HCT116 (cell line): ENCODE measurements at places on chromosomes 6 and 20. TPM values are rescaled to one million over a fixed set of nuclear protein-coding genes. Genes with fewer than 3 reads are reported as not detected.
A peak's percentile ranks its signal among the peaks of the same experiment; 100 is the strongest.

DNA sequence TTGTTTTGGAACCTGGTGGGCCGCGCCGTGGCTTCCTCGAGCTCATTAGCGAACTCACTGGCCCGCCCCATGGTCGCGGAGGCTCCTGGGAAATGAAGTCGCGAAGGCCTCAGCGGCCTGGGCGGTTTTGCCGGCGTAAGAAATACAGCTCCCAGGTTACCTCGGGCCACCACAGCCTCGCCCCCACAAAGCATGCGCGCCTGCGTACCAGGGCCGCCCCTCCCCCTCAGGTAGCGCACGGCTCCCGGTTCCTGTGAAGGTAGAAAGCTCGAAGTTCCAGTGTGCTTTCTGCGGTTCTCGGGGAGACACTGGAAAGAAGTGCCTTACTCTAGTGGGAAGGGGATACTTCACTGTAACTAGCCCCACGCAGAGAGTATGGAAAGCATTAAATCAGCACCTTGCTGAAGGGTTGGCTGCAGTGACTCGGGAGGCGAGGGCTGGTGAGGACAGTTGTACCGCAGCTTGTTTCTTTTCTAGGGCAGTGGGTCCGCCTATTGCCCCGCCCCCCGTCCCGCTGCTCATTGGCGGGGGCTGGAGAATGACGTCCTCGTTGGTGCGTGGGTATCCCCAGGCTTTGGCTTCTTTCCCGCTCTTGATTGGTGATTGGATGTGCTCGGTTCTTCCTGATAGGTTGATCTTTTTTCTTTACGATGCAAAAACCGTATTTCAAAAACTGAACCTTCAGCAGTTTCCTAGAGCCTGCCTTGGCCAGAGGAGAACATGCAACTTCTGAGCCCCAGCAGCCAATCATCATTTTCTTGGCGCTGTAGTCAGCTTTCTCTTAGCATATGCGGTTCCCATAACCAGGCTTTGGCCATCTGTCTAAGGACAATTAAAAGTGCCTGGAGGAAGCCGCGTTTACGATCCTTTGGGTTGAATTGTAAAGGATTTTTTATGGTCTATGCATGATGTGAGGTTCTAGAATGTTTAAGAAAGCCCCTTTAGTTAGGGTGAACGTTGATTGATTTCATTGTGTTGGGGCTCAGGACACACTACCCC, at the start of gene CDK19:
Gene CDK19, minus strand, starts transcription at position 59 of the 999 bp plus-strand sequence. CDS start 333 bp downstream, outside the sequence.
- peak within 1 kb of the TSS; percentile 88 for H3K4me3 ChIP-seq
- H3K27ac ChIP-seq, result peak within 1 kb of the TSS; percentile 78
- peak; percentile 97 for DNase-seq
- no peaks in the 10 kb centered on the region for H3K36me3 ChIP-seq
- peaks cover 12% of the 10 kb centered on the region; the same call in 1 of the 2 replicates for H3K4me1 ChIP-seq

- H3K4me3 ChIP-seq, result no peak overlapping the region
- no peak overlapping the region for H3K27ac ChIP-seq
- H3K36me3 ChIP-seq, result no peaks in the 10 kb centered on the region
- no peak for DNase-seq
These were observed 1.7 kb upstream of the WFDC2 start for GRCh38 chr20:45467861-45468260.

DNA sequence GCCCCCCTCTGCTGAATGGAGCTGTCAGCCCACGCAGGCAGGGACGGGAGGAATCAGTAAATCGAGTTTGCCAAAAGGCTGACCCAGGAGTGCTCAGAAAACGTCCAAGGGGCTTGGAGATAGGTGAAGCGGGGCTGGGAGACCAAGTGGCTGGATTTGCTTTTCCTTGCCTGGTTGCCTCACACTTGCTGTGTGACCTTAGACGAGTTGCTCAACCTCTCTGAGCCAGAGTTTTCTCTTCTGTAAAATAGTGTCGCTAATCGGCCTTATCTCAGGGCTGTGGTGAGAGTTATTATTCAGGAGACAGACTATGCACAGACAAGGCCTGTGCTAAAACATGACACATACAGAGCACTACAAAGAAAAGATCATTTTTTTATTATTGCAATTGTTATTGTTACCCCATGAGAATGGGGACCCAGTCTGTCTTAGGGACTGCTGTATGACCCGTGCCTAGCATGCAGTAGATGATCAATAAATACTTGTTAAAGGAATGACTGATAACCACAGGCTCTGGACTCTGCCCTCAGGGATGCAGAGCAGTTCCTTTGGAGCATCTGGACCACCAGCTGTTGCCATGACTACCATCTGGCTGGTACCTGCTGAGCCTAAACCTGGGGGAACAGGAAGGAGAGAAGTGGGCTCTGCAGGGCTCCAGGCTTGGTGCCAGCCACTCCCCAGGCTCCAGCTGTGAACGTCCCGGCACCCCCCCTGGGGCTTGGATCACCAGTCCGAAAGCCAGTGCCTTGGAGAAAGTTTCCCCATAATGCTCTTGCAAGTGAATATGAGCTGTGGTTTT, 901 bp downstream of the KCNK15 start:
- no peak overlapping the region for H3K4me3 ChIP-seq
- DNase-seq, result no peak
- H3K27me3 ChIP-seq, result no peaks in the 10 kb centered on the region
- H3K4me1 ChIP-seq, result peaks cover 12% of the 10 kb centered on the region
- H3K36me3 ChIP-seq, result no peaks in the 10 kb centered on the region

- no peak overlapping the region for H3K27ac ChIP-seq
- DNase-seq, result no peak
- H3K36me3 ChIP-seq, result no peaks in the 10 kb centered on the region
- no peaks in the 10 kb centered on the region for H3K27me3 ChIP-seq
These were observed 383.2 kb downstream of the SAMD5 start for GRCh38 chr6:147891671-147892070.

GRCh38 chr6:27209659-27210269, 37.7 kb upstream of the PRSS16 start:
- H3K27ac ChIP-seq, result no peak overlapping the region
- H3K4me1 ChIP-seq, result no peaks in the 10 kb centered on the region
- no peaks in the 10 kb centered on the region for H3K36me3 ChIP-seq
- DNase-seq, result no peak
- H3K4me3 ChIP-seq, result no peak overlapping the region

DNA sequence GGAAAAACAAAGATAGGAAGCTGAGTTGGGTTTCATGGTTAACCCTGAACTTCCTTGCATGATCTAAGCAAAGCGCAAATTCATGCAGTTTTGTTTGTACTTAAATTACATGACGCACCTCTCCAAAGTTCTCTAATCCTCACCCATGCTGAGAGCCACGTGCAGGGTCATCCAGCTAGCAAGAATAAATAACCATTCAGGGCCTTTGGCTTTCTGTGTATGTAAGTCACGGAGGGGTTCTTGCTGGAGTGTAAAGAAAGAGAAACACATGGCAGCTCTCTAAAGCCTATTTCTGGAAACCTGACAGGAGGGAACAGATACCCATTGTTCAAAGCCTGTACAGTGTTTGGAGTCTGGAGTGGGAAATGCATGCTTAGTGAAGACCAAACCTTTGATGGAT, 171.7 kb upstream of the CCN2 start:
- no peak overlapping the region for H3K4me3 ChIP-seq

DNA sequence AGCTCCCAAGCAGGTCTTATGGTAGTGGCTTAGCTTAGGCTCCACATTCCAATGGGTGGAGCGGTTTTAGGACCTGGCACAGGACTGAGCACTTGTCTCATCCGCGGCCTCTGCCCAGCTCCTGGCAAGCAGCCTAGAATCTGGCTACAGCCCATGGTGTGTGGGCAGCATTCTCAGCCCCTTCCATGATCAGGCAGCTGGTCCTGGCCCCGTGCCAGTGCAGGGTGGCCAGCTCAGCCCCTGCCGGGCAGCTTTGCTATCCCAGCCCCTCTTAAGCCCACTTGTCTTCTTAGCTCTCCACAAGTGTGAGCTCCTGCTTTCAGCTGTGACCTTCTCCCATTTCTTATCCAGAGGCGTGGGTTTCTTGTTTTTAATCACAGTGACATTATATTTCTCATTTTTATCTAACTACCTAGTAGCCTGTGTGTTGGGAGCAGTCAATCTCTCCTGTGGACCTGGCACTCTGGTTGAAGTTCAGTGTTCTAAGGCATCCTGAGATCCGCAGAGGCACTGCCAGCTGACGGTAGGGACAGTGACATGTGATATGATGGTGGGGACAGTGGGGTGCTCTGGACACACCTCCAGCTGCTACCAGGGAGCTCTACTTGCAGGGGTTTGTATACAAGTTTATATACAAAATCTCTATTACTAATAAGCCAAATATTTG, 119.9 kb upstream of the PRND start:
- H3K4me1 ChIP-seq, result peaks cover 24% of the 10 kb centered on the region
- peak; percentile 44 for DNase-seq
- no peaks in the 10 kb centered on the region for H3K27me3 ChIP-seq

JPH2 gene
- total RNA-seq, result 0.17 TPM

PSORS1C2 gene
- total RNA-seq, result not detected

PROKR2 gene
- total RNA-seq, result not detected

ZSWIM3 gene
- 1.8 TPM for total RNA-seq
